KBM-7 (cell line): ENCODE measurements at places on chromosomes 1 and 21.

DNA sequence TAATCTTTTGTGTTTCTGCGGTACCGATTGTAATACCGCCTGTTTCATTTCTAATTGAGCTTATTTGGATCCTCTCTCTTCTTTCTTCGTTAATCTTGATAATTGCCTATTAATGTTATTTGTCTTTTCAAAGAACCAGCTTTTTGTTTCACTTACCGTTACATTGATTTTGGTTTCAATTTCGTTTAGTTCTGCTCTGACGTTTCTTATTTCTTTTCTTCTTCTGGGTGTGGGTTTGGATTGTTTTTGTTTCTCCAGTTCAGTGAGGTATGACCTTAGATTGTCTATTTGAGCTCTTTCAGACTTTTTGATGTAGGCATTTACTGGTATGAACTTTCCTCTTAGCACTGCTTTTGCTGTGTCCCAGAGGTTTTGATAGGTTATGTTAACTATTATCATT, 9.4 kb downstream of the OR2M2 start:
- DNase-seq, result no peak

DNA sequence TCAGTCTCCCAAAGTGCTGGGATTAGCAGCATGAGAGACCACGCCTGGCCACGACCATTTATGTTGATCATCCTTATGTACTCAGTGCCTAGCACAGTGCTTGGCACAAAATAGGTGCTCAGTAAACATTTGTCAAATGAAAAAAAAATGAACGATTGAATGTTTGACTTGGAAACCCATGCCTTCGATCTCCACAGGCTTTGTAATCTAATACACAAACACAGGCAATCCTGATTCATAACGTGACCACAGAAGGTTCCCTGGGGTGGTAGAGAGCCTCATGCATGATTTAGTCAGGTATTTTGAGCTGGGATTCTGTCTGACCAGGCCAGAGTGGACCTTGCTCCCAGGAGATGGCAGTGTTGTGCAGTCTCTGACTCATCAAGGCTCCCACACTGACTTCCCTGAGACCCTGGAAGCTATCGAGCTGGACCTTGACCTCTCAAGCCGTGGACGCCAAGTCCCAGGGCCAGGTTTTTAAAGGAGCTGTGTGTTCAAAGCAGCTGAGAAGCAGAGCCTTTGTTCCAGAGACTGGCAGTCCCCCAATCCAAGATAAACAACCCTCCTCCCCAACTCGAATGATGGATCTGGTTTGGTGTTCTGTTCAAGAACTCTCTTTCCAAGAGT, 81.1 kb downstream of the PGM1 start:
- peak; percentile 44 for DNase-seq

DNA sequence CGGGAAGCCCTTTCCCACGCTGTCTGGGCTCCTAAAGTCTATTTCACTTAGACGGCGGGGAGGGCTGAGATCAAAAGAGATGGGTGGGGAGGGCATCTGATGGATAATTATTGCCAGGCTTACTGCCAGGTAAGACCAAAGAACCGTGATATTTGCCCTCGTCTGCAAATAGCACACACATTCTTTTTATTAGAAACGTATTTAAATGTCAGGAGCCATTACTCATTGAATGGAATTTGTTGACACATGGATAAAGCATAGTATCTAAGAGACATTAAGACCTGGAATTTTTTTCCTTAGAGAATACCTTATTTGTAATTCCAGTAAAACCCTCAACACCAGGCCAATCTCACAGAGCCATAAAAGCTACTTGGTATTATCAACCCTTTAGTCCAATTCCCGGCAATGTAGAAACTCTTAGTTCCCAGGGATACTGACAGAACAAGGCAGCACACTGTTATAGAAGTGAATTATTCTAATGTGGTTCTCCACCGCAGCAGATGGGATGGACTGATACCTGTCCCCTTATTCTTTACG, 10.6 kb downstream of the URB1 start:
- no peak for DNase-seq

- no peak for DNase-seq
These were observed 13.8 kb downstream of the KAZN start for GRCh38 chr1:14612256-14612655.

DNA sequence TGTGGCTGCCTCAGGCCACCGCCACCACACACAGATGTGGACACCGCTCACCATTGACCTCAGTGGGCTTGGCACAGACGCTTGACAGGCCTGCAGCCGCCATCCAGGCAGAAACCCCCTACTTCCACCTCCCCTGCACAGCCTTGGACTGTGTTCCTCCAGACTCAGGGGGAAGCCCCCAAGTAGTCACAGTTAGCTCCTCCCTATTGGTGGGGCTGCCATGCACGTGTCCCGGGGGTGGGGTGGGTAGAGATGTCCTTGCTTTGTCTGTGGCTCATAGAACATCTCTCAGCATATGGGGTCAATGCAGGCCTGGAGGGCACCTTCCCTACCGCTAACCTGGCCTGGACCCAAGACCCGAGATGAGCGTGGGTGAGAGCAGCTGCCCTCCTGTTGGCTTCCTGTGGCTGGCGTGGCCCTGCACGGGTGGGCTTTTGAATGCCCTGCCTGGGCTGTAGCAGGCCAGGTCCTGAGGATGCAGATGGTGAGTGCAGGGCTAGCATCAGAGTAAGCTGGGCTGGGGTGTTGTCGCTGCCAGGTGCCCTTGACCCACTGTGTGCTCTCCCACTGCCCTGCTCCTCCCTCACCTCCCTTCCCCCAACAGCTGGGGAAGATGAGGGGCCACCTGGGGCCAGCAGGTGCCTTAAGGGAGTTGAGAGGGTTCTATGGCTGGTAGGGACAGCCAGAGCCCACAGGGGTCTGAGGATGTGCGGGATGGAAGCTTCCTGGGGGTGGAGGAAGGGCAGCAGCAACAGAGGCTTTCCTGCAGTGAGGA, 6.2 kb downstream of the CROCC start:
- DNase-seq, result no peak

- peak; percentile 24 for DNase-seq
These were observed 1412.7 kb downstream of the KCNT2 start for GRCh38 chr1:195195423-195196057.

DNA sequence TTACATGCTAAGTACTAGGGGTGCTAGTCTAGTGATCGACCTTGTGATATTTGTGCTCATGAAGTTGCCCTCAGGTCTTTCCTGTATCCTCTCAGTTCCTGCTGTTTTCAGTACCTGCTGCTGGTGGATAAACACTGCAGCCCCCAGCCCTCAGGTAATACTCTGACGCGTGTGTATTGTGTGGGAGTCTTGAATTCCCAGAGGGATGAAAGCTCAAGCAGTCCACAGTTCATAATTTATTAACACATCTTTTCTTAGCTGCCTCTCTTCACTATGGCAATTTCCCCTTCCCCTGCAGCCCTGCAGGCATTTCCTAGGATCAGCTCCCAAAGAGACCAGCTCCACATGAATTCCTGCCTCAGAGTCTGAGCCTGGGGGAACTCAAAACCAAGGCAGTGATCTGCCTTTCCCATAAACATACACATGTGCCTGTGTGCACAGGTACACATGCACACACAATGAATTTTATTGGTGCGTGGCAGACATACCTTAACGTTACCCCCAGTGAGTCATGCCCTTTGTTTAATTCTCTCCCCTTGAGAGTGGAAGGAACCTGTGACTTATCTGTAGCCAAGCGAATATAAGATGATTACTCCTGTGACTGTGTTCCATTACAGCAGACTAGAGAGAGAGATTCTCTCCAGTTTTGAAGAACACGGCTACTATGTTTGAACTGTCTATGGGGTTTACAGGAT, 14.1 kb upstream of the HMGCS2 start:
- no peak for DNase-seq

DNA sequence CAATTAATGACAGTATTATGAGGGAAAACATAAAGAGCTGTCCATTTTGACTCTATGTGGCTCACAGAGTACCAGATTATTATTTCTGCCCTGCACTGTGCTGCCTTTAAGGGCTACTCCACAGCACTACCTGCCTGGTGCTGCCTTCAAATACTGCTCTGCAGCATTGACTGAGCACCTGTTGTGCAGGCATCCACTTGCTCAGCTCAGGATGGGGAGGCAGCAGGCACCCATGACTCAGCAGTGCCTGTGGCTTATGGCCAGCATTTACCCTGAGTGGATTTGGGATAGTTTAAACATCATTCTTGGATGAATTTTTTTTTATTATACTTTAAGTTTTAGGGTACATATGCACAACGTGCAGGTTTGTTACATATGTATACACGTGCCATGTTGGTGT, 953 bp upstream of the KPRP start:
- DNase-seq, result no peak

- DNase-seq, result no peak
These were observed 947.5 kb downstream of the BRINP3 start for GRCh38 chr1:189530162-189530561.

GRCh38 chr1:110634455-110635311, 28.5 kb upstream of the KCNA2 start:
- no peak for DNase-seq

DNA sequence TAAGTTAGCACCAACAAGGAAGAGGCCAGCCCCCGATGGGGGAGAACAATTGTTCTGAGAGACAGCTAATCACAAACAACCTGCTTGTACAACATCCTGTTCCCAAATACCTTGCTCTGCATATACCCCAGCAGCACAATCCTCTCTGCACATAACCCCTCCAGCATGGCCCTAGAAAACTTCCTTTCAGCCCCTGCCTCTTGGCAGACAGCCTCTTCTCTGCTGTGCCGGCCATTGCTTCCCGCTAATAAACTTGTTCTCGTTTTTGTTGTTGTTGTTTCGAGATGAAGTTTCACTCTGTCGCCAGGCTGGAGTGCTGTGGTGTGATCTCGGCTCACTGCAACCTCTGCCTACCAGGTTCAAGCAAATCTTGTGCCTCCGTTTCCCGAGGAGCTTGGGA, 392.7 kb downstream of the SMYD3 start:
- DNase-seq, result peak; percentile 49

DNA sequence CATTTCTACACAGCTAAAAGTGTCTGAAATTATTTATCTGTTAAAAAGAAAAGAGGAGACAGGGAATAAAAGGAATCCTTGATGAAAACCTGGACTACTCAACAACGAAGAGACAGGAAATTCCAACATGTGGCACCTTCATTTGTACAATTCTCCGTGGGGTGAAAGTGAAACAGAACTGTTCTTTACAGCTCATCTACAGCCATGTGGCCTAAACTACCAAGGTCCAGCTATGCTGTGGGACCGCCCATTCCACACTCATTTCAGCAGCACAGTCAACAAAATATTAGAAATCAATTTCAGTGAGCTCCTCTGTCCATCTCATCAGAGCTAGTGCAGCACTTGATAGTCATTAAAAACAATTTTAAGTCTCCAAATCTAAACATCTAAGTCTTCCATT, 44.0 kb downstream of the UBR4 start:
- no peak for DNase-seq

DNA sequence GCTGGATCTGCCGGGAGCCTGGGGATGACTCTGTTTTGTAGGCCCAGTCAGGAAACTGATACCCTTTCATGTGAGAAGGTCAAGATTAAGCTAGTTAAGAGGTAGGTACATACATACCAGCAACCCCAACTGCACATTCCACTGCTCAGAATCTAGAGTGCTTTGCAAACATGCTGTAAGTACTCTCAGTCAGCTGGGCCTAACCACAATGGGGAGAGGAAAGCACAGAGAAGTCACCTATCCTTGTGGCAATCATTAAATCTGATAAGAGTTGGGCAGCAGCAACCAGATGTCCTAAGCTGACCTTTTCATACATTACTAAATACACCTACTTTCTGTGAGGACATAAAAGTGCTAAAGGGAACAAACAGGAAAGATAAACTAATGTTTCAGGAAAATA, 2.5 kb downstream of the ETV3 start:
- no peak for DNase-seq

GRCh38 chr1:51433972-51434510, 85.0 kb downstream of the EPS15 start:
- no peak for DNase-seq

DNA sequence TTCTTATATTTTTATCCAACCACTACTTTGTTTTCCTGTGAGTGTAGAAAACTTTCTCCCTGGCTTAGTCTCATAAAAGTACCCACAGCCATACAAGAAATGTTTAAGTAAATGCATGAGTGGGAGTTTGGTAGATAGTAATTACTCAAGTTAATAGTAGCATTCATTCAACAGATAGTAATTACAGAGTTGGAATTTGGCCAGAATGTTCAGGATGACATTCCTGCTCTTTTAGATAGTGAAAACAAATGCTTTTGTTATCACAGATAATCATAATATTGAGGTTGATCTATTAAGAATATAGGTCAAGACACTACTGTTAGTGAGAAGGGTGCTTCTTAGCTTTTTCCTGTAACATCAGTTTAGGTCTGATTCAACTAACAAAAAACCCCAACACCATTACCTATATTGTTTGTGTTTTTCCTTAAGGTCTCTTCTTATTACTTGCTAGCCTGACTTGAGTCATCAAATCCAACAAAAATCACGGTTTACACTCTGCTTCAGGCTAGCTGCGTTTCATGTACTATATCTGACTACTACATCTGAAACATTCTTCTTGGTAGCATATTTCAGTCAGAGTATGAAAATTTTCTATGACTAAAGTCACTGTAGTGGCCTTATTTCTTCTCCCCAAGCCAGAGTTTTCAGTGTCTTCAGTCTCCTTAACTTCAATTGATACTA, 163.7 kb downstream of the HS2ST1 start:
- no peak for DNase-seq

GRCh38 chr1:234607109-234608024, 2.6 kb downstream of the IRF2BP2 start:
- DNase-seq, result peak; percentile 65

GRCh38 chr21:26840912-26841311, 4.3 kb downstream of the ADAMTS1 start:
- DNase-seq, result no peak

GRCh38 chr1:168671782-168672181, 57.2 kb downstream of the DPT start:
- DNase-seq, result no peak

DNA sequence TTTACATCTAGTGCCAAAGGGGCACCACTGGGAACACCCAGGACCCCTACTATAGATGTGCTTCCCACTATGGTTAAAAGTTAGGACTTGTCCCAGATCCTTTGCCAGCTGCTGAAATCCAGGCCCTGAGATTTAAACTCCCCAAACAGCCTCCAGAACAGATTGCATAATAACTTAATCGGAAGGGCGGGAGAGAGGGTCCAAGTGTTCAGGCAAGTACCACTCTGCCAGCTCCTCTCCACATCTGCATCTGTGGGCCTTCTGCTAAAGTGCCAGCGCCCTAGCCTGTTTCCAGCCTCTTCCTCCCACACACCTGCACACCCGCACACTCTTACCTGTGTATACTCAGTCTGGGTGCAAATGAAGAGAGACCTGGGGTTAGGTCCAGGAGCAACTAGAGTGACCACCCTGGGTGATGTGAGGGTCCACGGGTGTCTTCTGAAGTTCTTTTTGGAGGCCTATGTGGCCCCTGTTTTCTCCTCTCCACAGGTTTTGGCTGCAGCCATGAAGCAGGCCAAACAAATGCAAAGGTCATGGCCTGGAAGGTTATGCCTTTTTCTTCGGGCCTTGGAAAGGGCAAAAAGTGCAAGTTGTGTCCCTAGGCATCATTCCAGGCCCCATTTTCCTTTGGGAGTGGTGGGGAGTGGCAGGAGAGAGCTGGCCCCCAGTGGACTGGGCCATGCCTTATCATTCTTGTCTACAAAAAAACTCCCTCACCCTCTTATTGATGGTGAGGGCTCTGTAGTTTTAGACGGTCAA, 29.3 kb downstream of the KIRREL1 start:
- no peak for DNase-seq
